ENCODE measurements at places on chromosomes 1 and 21.

DNA sequence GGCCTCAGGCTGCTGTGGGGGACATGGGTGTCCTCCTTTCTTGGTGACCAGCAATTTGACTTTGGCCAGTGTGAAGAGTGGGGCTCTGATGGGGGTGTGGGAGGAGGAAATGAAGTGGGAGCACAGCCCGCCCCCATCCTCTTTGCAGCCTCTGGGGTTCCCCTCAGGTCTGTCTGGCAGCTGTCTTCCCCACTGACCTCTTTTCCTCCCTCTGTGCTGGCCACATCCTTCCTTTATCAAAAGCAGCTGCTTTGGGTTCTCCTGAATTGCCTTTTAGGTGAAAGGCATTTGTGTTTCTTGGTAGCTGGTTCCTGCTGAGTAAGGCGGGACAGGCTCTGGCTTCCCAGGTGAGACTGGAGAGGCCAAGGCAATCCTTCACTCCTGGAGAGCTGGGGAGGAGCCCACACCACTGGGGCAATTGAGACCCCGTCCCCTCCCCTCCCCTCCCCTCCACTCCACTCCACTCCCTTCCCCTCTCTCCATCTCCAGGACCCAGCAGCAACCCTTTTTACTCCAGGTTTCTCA lies 24.9 kb downstream of the PCAT6 start:
- no peak for DNase-seq

GRCh38 chr21:46515109-46515508 lies 56.4 kb downstream of the DIP2A start:
- DNase-seq = no peak

DNA sequence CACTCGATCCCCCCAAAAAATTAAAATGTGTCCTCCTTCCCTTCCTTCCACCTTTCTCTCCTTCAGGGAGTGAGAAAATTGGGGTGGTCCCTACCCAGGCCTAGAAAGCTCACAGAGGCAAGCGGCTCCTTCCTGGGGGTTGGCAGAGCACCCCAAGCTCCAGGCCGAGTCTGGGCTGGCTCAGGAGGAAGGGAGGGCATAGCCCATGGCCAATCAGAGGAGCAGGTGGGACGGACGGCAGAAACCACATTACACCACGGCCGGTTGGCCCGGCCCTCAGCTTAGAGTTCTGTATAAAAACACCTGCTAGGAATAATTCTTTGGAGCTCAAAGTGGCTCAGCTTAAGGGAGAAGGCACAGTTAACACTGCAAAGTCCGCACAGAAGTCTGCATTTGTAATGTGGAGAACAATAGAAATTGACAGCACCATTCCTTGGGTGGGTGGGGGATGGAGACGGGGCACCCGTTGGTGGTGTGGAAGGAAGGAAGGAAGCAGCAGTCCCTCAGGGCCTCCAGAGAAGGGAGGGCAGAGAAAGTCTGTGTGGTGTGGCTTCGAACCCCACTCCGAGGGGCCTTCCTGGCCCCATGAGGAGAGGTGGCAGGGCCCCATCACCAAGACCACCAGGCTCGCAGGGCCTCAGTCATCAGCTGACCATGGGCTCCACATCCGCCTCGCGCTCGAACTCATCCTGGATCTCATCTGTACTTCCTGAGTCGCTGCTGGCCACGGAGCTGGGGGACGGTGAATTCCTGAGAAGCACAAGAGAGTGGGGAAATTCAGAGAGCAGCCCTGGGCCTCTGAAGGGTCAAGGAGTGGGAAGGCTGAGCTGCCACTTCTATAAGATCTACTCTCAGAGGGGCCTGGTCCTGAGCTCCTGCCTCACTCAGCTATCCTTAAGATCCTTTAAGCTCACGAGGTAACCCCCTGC lies 5.8 kb upstream of the ALDH4A1 start:
- no peak for DNase-seq

GRCh38 chr21:16588433-16588860 lies 858.7 kb downstream of the USP25 start:
- no peak for DNase-seq

DNA sequence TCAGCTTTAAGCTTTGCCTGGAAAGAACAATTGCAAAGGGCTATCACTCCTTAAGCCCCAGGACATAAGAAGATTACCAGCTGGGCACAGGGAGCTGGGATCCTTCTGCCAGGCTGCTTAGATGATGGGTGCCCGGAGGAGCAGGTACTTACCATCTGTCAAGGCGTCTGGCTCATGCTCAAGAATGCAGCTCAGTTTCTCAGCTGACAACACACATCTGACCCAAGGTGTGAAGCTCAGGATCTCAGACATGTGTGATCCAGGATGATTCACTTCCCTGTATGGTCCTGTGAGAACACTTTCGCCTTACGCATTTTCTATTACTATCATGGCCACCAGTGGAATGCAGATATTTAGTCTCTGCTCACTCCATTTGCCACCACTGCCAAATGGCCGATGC lies 14.7 kb upstream of the DISC1 start:
- DNase-seq = no peak

- DNase-seq = no peak
These were observed 58.9 kb upstream of the CTTNBP2NL start for GRCh38 chr1:112337028-112337531.

DNA sequence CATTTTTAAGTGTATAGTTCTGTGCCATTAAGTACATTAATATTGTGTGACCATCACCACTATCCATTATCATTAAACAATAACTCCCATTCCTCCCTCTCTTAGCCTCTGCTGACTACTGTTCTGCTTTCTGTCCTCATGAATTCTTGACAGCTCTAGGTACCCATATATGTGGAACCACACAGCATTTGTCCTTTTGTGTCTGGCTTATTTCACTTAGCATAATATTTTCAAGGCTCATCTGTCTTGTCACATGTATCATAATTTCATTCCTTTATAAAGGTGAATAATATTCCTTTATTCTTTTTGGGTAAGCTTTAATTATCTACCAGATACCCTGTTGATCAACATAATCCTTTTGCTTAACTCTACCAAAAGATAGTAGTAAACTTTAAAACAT lies 47.7 kb downstream of the SPEN start:
- DNase-seq = no peak

- no peak for DNase-seq
These were observed 607.2 kb upstream of the PLXNA2 start for GRCh38 chr1:208851366-208851765.

DNA sequence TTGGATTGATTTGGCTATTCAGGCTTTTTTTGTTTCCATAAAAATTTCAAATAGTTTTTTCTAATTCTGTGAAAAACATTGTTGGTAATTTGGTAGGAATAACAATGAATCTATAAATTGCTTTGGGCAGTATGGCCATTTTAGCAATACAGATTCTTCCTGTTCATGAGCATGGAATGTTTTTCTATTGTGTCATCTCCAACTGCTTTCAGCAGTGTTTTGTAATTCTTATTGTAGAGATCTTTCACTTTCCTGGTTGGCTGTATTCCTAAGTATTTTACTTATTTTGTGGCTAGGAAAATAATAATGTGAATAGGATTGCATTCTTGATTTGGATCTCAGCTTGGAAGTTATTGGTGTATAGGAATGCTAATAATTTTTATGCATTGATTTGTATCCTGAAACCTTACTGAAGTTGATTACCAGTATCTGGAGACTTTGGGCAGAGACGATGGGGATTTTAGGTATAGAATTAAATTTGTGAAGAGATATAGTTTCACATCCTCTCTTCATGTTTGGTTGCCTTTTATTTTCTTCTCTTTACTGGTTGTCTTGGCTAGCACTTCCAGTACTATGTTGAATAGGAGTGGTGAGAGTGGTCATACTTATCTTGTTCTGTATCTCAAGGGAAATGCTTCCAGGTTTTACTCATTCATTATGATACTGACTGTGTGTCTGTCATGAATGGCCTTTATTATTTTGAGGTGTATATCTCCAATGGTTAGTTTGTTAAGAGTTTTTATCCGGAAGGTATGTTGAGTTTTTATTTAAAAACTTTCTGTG lies 57.3 kb downstream of the DRAM2 start:
- DNase-seq = no peak

DNA sequence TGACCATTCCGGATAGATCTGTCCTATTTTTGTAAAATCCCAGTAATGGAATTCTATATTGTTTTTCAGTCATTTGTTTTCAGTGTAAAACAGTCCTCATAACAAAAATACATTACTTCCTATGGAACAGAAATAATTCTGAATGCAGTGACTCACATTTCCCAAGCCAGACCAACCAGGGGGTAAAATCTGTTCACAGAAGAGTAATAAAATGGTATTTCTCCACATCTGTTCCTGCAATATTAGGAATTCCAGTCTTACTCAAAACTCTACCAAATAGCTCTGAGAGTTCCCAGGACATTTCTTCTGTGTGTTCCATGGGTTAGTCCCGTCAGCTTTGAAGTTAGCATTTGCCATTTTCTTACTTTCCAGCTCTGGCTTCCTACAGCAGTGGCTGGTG lies 2.6 kb upstream of the DDR2 start:
- DNase-seq = no peak

DNA sequence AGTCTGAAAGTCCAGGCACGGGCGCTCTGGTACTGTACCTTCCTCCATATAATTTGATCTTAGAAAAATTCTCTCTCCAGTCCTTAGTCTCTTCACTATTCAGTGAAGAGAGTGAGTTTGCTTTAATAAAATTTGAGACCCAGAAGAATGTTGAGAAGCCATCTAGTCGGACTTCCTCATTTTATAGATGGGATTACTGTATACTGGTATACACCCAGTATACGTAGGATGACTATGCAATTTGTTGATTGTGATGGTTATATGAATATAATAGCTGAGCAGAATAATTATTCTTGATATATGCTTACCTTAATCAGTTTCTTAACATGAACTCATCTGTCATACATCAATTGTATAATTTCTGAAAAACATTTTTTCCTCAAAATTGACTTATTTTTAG lies 328.0 kb upstream of the B3GALT2 start:
- DNase-seq = no peak

- DNase-seq = no peak
These were observed 2.1 kb upstream of the GFI1 start for GRCh38 chr1:92488832-92489231.

DNA sequence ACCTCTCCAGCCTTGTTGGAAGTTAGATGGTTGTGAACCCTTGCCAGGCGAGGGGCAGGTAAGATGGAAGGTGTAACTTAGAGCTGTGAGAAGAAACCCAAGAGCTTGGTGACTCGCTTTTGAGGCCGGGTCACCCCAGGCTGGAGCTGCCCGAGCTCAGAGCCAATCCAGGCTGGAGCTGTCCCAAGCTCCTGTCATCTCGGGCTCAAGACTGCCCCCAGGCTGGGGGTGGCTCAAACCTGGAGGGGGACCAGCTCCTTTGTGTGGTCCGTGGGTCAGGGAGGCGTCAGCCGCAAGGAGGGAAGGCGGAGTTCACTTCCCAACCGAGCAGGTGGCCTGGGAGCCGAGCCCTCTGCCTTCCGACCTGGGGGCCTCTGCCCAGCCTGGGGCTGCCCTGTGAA lies 2.0 kb downstream of the HUNK start:
- DNase-seq = no peak

DNA sequence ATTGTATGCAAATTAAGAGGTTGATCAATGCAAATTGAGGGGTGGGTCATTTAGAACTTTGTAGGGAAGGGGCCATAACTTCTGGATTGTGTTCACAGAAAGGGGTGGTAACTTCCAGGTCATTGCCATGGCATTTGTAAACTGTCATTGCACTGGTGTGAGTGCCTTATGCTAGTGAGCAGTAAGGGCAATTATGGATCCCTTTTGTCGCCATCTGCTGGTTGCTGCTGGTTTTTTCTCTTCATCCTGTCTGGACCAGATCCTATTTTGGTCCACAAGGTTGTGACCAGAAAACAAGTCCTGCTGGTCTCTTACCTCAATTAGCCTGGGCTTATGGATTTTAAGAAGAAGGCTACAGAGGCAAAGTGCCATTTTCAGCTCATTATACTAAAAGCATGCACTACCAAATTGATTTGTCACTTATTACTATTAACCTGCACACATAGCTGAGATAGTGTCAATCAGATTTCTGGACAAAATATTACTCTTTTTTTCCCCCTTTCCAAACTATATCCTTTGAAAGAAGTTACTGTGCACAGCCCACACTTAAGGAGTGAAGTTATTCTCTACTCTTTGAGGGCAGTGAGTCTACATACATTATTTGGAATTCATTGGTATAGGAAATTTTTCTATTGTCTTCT lies 196.2 kb downstream of the ZC3H11B start:
- peak; percentile 68 for DNase-seq

DNA sequence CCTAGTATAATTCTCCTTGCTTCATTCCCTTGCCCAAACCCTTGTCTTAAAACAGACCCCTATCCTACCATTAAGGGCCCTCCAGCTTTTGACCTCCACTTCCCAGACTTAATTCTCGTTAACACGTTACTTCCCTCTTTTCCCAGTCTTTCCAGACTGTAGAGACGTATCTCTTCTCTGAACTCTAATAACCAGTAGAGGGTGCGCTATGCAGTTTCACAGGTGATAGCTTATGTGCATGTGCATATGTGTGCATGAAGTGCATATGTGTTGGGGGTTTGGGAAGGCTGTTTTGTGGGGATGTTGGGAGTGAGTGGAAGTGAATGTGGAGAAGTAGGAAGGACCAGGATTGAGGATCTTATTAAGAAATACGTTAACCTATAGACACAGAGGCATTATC lies 78.1 kb upstream of the CCDC190 start:
- no peak for DNase-seq

GRCh38 chr1:220655509-220655908 lies 34.7 kb upstream of the C1orf115 start:
- DNase-seq = no peak

- no peak for DNase-seq
These were observed 90.7 kb downstream of the RPE65 start for GRCh38 chr1:68359045-68359444.

GRCh38 chr1:22325531-22326371 lies 125.9 kb upstream of the ZBTB40 start:
- DNase-seq = no peak

DNA sequence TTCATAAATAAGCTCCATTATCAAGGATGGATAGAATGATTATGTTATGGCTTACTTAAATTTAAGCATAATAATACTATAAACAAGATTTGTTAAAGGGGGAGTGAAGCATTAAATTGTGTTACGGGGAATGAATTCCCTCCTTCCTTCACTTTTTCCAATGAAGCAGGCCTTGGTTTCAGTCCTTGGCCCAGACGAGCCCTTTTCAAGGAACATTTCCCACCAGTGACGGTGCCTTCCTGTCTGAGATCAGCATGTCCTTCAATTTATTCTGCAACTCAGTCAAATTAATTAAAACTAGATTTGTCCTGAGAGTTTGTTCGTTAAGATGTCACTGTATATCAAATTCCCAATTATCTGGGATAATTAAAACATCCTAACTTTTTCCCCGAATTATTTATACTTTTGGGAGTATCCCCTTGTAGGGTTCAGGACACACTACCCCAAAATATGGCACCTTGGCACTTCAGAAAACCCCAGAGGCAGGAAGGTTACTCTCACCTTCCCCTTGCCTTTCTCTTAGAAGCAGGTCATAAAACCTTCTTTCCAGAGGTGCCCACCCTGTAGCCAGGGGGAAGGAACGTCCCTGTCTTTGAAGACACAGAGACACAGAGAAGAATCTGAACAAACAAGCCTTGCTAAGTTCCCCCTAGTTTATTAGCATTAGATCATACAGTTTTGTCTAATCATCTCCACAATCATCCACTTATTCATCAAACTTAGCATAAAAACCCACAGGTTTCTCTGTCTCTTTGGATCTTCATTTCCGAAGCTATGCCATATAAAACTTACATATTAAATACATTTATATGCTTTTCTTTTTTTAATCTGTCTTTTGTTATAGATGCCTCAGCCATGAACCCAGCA lies 86.2 kb upstream of the ARHGAP29 start:
- DNase-seq = no peak

All from NCI-H1694 (cell line).